Breast epithelium (tissue), 4 donors: ENCODE measurements at places on chromosomes 1 and 21. TPM values are rescaled to one million over a fixed set of nuclear protein-coding genes. Genes with fewer than 3 reads are reported as not detected.

Gene TAS1R1
- total RNA-seq: not detected

Gene DMRTA2
- 0.16 TPM for total RNA-seq

Gene RNPC3
- 58.7 TPM for total RNA-seq

Gene COL24A1
- total RNA-seq: 0.33 TPM

Gene NEK2
- total RNA-seq: not detected

Gene OPRD1
- not detected for total RNA-seq

Gene RNU1-3
- total RNA-seq: under 0.01 TPM

Gene LCK
- total RNA-seq: 2.9 TPM

Gene GJA4
- 39.3 TPM for total RNA-seq

Gene CA14
- total RNA-seq: not detected

Gene SPRR2A
- total RNA-seq: not detected

- DNase-seq: no peak
These were observed 68.9 kb upstream of the COL11A1 start for GRCh38 chr1:103177108-103177775.

- no peak for DNase-seq
These were observed 237.5 kb downstream of the TGFB2 start for GRCh38 chr1:218582646-218583045.

DNA sequence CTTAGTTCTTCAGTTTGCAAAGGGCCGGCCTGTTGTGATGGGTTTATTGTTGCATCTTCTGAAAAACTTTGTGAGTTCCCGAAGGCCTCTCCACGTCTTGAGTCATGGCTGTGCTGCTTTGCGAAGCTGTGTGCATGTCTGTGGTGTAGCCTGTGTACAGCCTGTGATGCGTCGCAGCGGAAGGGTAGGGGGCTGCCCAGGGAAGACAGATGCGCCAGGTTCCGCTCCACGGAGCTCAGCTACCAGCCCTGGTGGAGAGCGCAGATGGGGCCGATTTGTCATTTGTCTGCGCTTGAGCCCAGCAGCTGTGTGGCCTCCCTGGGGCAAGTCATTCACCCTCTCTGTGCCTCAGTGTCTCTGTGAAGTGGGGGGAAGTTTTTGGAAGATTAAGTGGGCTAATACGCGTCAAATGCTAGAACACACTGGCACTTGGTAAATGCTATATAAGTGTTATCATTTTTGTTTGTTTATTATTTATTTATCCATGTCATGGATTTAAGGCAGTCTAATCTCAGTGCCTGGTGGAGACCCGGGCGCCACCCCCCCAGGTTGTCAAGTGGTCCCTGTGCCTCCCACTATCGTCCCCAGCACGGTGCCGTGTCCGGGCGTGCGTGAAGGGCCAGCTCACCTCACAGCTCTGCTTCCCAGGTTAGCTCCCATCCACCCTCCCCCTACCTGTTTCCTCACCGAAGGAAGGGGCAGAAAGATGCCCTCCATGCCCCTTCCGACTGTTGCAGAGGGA is 8.4 kb downstream of the PDE9A start:
- DNase-seq: no peak

DNA sequence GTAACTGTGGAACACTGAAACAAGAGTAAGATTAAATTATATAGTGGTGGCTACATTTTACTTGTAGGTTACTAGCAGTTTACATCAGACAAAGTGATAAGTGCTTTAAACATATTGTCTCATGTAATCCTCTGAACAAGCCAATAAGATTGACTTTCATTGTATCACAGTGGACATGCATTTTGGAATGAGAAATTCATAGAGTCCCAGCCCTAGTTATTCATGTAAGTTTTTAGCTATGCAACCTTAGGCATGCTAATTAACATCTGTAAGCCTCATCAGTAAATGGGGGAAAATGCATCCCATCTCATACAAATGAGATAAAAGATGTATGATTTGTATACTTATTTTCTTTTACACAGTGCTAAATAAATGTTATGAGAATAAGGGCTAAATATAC is 1038.1 kb upstream of the ADGRL4 start:
- DNase-seq: no peak

GRCh38 chr1:184210862-184211261 is 159.3 kb downstream of the TSEN15 start:
- DNase-seq: no peak

- no peak for DNase-seq
These were observed 33.2 kb downstream of the SSBP3 start for GRCh38 chr1:54372978-54373377.

DNA sequence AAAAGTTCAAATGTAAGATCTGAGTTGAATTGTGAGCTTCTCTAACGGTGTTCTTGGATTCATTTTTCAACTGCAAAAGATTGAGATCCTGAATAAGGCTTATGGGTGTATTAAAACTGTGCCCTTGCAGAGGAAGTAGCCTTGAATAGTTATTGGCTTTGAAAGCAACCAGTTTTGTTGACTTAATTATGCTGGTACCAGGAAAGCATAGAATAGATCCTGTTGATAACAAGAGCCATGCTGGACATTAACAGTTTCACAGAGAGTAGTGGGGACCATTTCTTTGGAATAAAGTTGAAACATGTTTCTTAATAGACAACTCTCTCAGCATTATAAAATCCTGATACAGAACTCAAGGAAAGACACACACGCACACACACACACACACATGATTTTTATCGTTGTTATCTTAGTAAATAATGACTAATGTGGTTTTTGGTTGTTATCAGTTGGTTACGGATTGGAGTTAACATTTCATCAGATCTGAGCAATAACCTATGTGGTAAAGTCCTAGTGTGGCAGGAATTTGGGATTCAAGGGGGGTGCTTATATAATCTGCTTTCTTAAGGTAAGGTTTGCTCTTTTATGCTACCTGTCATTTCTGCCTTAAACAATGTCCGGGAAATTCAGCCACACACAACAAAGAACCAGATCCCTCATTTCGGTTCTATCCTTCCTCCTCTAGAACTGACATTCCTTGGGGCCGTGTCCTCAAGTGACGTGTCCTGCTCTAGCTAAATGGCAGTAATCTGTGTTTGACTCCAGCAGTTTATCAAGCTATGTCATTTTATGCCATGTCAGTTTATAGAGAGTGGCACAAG is 330.9 kb downstream of the CHRM3 start:
- DNase-seq: no peak

DNA sequence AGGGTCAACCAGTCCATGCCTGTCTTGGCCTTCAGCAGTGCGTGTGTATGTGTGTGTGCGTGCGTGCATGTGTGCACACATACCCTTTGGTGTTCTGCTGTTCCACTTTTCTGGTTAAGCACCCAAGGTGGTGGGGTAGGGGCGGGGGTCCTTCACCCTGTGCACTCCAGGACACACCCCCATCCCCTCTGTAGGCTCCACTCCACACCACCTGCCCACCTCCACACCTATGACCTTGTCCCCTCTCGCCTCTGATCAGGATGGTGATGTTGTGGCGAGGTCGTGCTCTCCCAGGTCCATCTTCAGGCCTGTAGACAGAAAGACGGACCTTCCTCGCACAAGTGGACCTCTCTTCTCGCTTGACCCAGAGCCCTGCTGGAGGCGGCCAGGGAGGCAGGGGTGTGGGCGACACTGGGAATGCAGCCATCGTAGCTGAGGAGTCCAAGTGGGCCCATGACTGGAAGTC is 44.6 kb downstream of the WDR4 start:
- DNase-seq: no peak

DNA sequence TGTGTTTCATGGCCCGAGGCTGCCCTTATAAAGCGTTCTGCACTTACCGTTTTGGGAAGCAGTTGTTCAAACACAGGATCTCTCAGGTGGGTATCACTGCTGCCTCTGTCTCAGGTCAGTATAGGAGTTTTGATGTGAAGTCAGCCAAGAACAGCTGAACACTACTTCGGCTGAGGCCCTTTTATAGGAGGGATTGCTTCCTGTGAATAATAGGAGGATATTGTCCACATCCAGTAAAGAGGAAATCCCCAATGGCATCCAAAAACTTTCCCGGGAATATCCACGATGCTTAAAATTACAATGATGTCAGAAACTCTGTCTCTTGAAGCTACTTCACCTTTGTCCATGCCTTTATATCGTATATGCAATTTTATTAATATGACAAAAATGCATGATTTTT is at the start of gene SELE:
Gene SELE (minus strand): TSS at position 156 of the 400 bp plus-strand sequence. CDS start 467 bp downstream, outside the sequence.
- DNase-seq: no peak

DNA sequence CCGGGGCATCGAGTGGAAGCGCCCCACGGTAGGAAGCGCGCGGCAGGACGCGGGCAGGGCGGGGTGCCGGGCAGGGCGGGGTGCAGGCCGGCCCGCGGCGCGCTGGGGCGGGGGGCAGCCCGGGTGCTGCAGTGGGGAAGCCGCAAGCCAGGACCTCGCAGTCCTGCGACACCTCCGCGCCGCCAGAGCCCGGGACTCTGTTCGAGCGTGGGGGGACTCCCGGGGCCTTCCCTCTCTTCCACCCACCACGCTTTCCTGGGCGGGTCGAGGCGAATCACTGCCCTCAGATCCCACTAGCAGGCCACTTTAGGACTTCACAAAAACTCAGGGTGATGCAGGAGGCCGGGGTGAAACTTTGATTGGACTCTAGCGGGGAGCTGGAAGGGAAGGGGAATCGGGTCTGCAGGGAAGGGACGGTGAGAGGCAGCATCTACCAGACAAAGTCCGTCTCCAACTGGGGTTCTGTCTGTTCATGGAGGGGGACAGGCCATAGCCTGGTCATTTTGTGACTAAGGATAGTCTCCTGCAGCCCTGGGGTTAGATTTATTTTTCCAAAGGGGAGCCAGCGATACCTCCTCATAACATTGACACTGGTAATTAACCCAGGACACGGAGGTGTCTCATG is 623 bp downstream of the CAPN2 start:
- DNase-seq: peak; percentile 39

DNA sequence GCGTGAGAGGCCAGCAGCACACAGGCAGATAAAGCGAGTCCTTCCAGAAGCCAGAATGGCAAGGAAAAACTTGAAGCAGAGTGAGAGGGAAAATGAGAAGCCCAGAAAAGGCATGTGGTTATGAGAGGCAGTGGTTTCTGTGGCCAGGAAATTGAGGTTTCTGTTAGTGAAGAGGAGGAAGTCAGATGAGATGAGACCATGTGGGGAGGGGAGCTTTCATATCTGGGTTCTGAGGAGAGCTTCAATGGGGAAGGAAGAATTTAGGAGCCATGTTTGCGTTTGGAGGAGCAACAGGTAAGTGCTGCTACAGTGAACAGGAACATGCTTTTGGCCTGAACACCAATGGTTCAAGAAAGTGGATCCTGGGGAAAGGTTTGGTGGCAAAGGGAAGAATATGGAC is 6.1 kb upstream of the CD1A start:
- DNase-seq: no peak

GRCh38 chr1:30146448-30146847 is 576.9 kb downstream of the MATN1 start:
- DNase-seq: no peak

GRCh38 chr1:206082831-206083695 is 30.1 kb downstream of the RHEX start:
- DNase-seq: no peak

- DNase-seq: no peak
These were observed 200.3 kb downstream of the LMO4 start for GRCh38 chr1:87528754-87529517.

DNA sequence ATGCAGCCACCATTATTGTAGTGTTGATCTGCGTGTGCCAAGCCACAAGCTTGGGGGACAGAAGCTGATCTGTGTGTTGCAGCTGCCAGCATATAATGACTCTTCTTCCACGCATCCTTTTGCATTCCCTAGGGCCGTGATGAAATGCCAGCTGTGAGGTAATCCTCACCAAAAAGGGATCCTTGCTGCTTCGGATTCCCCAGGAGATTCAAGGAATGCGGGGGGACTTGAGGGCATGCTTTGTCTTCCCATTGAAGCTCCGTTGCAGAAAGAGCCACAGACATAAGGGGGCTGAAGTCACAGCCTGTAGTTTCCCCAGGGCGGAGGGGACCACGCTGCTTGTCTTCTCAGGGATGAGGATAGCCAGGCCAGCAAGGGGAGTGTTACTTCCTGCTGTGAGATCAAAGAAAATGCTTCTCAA is 281.6 kb upstream of the FMN2 start:
- peak; percentile 42 for DNase-seq

DNA sequence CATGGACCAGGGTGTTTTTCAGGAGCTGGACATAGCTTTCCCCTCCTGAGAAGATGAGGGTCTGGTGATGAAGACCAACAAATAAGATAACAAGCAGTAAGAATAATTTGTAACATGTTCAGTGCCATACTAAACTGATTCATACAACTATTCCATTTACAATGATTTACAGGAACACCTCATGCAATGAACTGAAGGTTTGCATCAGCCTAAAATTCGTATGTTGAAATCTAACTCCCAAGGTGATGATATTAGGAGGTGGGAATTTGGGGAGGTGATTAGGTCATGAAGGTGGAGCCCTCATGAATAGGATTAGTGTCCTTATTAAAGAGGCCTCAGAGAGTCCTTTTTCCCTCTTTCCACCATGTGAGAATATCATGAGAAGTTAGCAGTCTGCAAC is 15.9 kb upstream of the NIBAN1 start:
- DNase-seq: no peak

DNA sequence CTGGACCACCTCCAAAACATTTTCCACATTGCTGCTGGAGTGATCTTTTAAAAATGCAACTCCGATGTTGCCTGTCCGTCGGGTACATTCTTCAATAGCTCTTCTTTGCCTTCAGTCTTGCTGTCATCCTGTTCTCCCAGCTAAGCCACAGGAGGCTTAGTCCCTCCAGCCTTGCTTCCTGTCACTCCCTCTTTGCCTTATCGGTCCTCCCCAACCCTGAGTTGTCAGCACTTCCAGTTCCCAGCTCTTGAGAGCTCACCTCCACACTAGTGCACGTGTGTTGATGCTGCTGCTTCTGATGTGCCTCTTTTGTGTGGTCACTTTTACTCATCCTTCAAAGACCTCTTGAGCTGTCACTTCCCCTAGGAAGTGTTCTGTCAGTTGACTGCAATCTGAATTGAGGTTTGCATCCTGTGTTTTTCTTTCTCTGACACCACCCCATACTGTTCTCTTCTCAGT is 15.3 kb downstream of the UCK2 start:
- no peak for DNase-seq

DNA sequence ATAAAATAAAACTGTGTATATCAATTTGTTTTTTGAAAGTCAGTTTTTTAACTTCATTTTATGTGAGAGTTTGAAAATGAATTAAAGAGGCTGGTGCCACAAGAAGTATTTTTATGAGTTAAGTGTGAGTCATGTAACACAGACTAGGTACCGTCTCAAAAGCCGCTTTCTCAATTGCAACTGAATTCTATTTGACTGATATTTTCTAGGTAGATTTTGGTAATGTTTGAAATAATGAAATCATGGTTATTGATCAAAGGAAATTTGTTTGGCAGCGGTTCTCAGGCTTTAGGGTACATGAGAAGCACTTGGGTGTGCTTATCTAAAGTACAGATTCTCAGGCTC is 4.6 kb downstream of the SNX27 start:
- DNase-seq: no peak

- DNase-seq: no peak
These were observed 24.4 kb downstream of the C1orf141 start for GRCh38 chr1:67110352-67110751.

GRCh38 chr1:202207292-202207691 is 13.7 kb downstream of the LGR6 start:
- no peak for DNase-seq

GRCh38 chr21:41783476-41784180 is 16.8 kb upstream of the RIPK4 start:
- peak; percentile 73 for DNase-seq

GRCh38 chr21:33855190-33855589 is 60.4 kb downstream of the ATP5PO start:
- no peak for DNase-seq
